ENCODE measurements at places on chromosomes 1 and 21. TPM values are rescaled to one million over a fixed set of nuclear protein-coding genes. Genes with fewer than 3 reads are reported as not detected.
A peak's percentile ranks its signal among the peaks of the same experiment; 100 is the strongest.

GRCh38 chr21:46560568-46561444 lies 44.1 kb downstream of the S100B start:
- H3K36me3 ChIP-seq, result peaks cover 31% of the 10 kb centered on the region
- no peak overlapping the region for H3K27ac ChIP-seq
- no peaks in the 10 kb centered on the region for H3K27me3 ChIP-seq
- DNase-seq, result no peak

GRCh38 chr1:18926315-18927081 lies 24.1 kb upstream of the ALDH4A1 start:
- no peaks in the 10 kb centered on the region for H3K27me3 ChIP-seq
- peak overlapping the region; percentile 100 for H3K27ac ChIP-seq
- peak; percentile 96 for DNase-seq
- H3K4me3 ChIP-seq, result peak overlapping the region; percentile 34

- H3K4me1 ChIP-seq, result no peaks in the 10 kb centered on the region
- no peak for DNase-seq
- H3K36me3 ChIP-seq, result no peaks in the 10 kb centered on the region
- no peak overlapping the region for H3K27ac ChIP-seq
- H3K4me3 ChIP-seq, result no peak overlapping the region
Measured at GRCh38 chr1:163914785-163915413, 593.1 kb downstream of the NUF2 start.

- no peaks in the 10 kb centered on the region for H3K27me3 ChIP-seq
- DNase-seq, result no peak
- H3K27ac ChIP-seq, result no peak overlapping the region
- H3K4me1 ChIP-seq, result peaks cover 5% of the 10 kb centered on the region
- H3K4me3 ChIP-seq, result no peak overlapping the region
Measured at GRCh38 chr1:150273311-150273710, 721 bp downstream of the C1orf54 start.

- no peaks in the 10 kb centered on the region for H3K27me3 ChIP-seq
- no peak overlapping the region for H3K4me3 ChIP-seq
- peak overlapping the region; percentile 20 for H3K27ac ChIP-seq
- H3K4me1 ChIP-seq, result peaks cover 12% of the 10 kb centered on the region
Measured at GRCh38 chr1:200684015-200684414, 14.3 kb upstream of the DDX59 start.

- H3K4me3 ChIP-seq, result peak overlapping the region; percentile 94
- H3K27ac ChIP-seq, result peak overlapping the region; percentile 79
- peaks cover 24% of the 10 kb centered on the region for H3K4me1 ChIP-seq
- H3K27me3 ChIP-seq, result no peaks in the 10 kb centered on the region
Measured at GRCh38 chr1:23018661-23019093, 591 bp upstream of the KDM1A start.

DNA sequence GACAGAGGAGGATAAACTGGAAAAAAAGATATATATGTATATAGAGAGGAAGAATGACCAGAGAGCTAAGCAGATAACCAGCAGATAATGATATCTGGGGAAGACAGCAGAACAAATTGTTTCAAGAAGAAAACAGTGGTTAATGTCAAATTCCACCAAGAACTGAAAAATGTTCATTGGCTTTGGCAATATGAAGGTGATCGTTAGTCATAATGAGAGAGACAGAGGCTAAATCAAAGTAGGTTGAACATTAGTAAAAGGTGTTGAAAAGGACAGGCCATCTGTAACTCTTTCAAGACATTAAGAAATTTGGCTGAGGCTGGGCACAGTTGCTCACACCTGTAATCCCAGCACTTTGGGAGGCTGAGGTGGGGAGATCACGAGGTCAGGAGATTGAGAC lies 25.3 kb upstream of the CR2 start:
- no peaks in the 10 kb centered on the region for H3K4me1 ChIP-seq
- no peak overlapping the region for H3K27ac ChIP-seq
- H3K4me3 ChIP-seq, result no peak overlapping the region
- no peaks in the 10 kb centered on the region for H3K36me3 ChIP-seq
- DNase-seq, result no peak
- peaks cover 62% of the 10 kb centered on the region for H3K27me3 ChIP-seq

GRCh38 chr1:229893762-229894444 lies 173.1 kb upstream of the GALNT2 start:
- H3K4me1 ChIP-seq, result peaks cover 25% of the 10 kb centered on the region

SLAMF6 gene
- total RNA-seq, result not detected

SYNC gene
- total RNA-seq, result 10.0 TPM

GRCh38 chr1:21594501-21594900 lies 74.7 kb downstream of the RAP1GAP start:
- no peaks in the 10 kb centered on the region for H3K27me3 ChIP-seq
- H3K36me3 ChIP-seq, result no peaks in the 10 kb centered on the region
- peak; percentile 31 for DNase-seq
- H3K4me1 ChIP-seq, result no peaks in the 10 kb centered on the region
- H3K27ac ChIP-seq, result no peak overlapping the region

SERINC2 gene
- total RNA-seq, result 51.5 TPM

GRCh38 chr1:84489766-84490165 lies 10.7 kb downstream of the RPF1 start:
- H3K36me3 ChIP-seq, result peaks cover 52% of the 10 kb centered on the region
- H3K4me3 ChIP-seq, result no peak overlapping the region
- peaks cover 16% of the 10 kb centered on the region for H3K4me1 ChIP-seq
- no peak overlapping the region for H3K27ac ChIP-seq
- H3K27me3 ChIP-seq, result no peaks in the 10 kb centered on the region

DNALI1 gene
- total RNA-seq, result not detected

GRCh38 chr1:47791879-47792608 lies 205.1 kb downstream of the TRABD2B start:
- no peaks in the 10 kb centered on the region for H3K27me3 ChIP-seq
- no peaks in the 10 kb centered on the region for H3K36me3 ChIP-seq
- H3K27ac ChIP-seq, result no peak overlapping the region
- H3K4me1 ChIP-seq, result peaks cover 12% of the 10 kb centered on the region
- DNase-seq, result peak; percentile 60

GRCh38 chr1:243345205-243345604 lies 89.4 kb downstream of the SDCCAG8 start:
- peaks cover 7% of the 10 kb centered on the region for H3K4me1 ChIP-seq
- no peak overlapping the region for H3K4me3 ChIP-seq
- H3K36me3 ChIP-seq, result no peaks in the 10 kb centered on the region
- no peak overlapping the region for H3K27ac ChIP-seq
- DNase-seq, result peak; percentile 41
- no peaks in the 10 kb centered on the region for H3K27me3 ChIP-seq

All from PC-3 (cell line).